ENCODE measurements at places on chromosomes 12 and 14.

- no peak for DNase-seq
Observed at GRCh38 chr12:49565406-49566265, 2.3 kb downstream of the MCRS1 start.

DNA sequence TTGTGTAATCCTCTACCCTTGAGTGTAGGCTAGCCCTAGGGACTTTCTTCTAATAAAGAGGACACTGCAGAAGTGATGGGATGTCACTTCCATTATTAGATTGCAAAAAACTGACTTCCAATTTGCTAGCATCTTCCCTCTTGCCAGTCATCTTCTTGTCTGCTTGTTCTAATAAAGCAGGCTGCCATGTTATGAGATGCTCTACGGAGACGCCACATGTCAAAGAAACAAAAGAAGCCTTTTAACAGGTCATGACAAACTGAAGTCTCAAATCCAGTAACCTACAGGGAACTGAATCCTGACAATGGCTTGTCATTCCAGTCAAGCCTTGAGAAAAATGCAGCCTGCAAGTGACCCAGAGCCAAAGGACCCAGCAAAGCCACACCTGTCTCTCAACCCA is 76.0 kb downstream of the CEP128 start:
- DNase-seq = no peak

DNA sequence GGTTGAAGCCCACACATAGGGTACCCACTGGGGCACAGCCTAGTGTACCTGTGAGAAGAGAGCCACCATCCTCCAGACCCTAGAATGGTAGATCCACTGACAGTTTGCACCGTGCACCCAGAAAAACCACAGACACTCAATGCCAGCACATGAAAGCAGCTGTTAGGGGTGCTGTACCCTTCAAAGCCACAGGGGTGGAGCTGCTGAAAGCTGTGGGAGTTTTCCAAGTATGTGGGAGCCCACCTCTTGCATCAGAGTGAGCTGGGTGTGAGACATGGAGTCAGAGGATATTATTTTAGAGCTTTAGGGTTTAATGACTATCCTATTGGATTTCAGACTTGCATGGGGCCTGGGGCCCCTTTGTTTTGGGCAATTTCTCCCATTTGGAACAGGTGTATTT is 30.5 kb downstream of the TSPAN19 start:
- no peak for DNase-seq

DNA sequence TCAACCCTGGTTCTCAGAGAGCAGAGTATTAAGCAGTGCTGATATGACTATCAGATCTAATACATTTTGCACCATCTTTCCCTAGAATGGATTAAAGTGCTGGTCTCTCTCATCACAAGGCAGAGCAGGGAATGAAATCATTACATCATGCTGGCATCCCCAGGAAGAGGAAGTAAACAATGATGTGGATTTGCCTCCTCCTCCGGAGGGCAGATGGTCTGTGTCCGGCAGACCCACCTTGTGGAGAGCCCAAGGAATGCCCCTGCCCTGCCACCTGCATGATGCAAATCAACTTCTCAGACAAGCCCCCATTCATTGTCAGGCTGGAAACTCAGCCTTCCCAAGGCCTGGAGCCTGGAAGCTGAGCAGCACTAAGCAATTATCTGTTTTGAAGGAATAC is 1149.1 kb downstream of the VRK1 start:
- DNase-seq = no peak

DNA sequence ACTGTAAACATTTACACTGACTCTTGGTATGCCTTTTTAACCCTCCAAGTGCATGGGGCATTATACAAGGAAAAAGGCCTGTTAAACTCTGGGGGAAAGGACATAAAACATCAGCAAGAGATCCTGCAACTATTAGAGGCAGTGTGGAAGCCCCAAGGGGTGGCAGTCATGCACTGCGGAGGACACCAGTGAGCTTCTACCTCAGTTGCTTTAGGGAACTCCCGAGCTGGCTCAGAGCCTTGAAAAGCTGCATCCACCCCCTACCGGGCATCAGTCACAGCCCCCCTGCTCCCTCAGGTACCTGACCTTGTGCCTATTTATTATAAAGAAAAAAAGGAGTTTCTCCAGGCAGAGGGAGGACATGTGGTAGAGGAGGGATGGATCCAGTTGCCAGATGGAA is 695.6 kb upstream of the LMO3 start:
- DNase-seq = no peak

- DNase-seq = no peak
Observed at GRCh38 chr14:73895939-73896338, 9.3 kb downstream of the ZNF410 start.

DNA sequence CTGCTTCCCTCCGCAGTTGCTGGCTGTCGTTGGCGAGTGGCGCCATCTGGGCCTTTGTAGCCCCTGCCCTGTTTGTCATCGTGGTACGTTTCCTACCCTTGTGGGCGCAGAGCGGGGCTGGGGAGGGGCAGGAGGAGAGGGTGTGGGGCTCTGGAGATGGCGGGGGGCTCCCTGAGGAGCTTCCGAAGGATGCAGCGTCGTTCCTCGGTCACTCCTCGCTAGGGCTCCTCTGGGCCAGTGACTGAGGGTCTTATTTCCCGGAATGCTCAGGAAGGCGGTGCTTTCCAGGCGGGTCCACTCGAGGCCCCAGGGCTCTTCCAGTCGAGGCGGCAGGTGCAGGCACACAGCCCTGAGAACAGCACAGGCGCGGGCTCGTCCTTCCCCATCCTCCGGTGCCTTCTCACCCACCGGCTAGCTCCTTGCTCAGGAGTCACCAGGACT is 167.1 kb downstream of the ADGRD1 start:
- no peak for DNase-seq

DNA sequence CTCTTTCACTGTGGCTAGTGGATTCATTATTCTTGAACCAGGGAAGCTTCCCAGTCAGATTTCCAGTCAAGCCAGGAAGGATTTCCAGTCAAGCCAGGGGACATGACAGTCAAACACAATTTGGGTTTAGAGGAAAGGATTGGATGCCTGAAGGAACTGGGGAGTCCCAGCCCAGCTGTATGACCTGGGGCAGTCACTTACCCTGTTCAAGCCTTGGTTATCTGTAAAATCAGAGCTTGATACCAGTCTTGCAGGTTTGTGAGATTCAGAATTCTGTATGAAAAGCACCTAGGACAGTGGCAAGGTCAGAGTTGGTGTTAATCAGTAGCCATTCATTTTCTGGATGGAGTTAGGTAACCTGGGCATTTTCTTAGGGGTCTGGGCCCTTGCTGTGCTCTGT is 152.7 kb downstream of the CHST11 start:
- no peak for DNase-seq

DNA sequence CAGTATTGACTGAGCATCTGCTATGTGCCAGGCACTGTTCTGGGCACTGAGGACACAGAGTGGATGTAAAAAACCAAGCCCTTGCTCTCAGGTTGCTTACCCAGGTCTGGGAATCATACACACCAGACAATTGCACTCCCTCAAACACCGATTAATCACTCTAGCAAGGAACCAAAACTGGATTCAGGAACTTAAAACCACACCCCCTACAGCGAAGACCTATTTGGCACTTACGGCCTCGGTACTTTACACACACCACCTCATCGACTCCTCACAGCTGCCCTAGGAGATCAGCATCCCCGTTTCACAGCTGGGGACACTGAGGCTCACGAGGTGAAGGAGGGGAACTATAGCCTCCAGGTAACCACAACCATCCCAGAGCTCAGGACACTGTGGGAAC is 1.6 kb downstream of the GLTP start:
- DNase-seq = no peak

DNA sequence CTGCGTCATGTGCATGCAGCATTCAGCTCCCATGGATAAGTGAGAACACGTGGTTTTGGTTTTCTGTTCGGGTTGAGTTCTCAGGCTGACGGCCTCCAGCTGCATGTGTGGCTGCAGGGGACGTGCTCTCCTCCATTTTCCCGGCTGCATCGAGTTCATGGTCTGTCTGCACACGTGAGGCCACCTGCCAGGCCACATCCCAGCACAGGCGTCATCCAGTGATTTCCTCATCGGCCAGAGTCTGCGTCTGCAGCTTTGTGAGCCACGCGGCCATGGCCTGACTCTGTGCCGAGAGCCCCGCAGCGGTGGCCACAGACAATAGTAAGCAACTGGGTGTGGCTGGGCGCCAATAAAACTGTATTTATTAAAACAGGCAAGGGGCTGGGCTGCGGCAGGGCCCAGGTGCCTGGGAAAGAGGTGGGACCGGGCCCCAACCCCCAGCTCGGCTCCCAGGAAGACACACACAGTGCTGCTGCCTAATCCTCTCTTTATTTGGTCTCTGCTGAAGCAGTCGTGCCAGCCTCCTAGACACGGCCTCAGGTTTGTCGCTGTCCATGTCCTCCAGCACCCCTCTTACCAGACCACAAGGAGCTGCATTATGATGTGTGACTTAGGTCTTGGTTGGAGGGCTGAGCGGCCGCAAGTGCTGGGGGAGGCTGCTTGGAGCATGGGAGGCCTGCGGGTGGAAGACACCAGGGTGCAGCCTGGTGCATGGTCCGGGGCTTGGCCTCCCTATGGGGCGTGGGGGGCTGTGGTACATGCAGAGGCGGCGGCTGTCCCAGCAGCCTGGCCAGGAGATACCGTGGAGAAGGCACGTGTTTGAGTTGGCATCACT is 52.0 kb downstream of the NOC4L start:
- DNase-seq = no peak

Measured in NCI-H510A (cell line).